ENCODE measurements at places on chromosomes 5 and 9. TPM values are rescaled to one million over a fixed set of nuclear protein-coding genes. Genes with fewer than 3 reads are reported as not detected.

DNA sequence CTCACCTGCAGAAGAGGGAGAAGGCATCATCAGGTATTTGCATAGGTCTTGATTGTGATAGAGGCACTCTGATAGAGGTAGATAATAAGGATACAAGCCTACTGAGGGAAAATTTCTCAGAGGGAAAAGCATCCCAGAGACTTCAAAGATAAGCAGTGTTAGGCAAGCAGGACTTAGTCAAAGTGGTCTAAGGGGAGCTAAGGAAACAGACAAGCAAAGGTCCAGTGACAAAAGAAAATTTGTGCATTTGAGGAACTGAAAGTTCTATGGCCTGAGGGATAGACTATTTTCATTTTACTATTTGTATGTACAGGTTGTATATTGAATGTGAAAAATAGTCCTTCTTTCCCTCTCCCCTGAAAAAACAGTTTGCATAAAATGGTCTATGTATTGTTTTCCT, 27.4 kb downstream of the OXCT1 start:
- DNase-seq, result no peak
- H3K27ac ChIP-seq, result no peak overlapping the region
- H3K27me3 ChIP-seq, result no peaks in the 10 kb centered on the region
- peaks cover 46% of the 10 kb centered on the region for H3K36me3 ChIP-seq

DNA sequence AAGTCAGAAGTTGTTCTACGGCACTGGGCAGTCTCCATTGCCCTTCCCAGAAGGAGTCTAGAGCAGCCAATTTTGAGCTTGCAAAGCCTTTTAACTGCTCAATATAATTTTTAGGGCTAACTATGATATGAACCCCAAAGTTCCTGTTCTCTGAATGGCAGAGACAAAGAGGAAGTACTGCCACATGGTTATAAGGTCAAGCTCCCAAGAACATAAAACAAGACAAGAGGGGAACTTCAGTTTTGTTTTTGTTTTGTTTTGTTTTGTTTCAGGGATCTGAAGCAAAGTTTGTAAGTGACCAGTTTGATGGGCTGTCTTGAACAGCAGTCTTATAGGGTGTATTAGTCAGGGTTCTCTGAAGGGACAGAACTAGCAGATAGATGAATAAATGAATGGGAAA, 11.9 kb upstream of the SMC2 start:
- no peak overlapping the region for H3K27ac ChIP-seq
- peaks cover 6% of the 10 kb centered on the region for H3K4me1 ChIP-seq
- H3K36me3 ChIP-seq, result no peaks in the 10 kb centered on the region
- no peak overlapping the region for H3K4me3 ChIP-seq
- DNase-seq, result no peak

DNA sequence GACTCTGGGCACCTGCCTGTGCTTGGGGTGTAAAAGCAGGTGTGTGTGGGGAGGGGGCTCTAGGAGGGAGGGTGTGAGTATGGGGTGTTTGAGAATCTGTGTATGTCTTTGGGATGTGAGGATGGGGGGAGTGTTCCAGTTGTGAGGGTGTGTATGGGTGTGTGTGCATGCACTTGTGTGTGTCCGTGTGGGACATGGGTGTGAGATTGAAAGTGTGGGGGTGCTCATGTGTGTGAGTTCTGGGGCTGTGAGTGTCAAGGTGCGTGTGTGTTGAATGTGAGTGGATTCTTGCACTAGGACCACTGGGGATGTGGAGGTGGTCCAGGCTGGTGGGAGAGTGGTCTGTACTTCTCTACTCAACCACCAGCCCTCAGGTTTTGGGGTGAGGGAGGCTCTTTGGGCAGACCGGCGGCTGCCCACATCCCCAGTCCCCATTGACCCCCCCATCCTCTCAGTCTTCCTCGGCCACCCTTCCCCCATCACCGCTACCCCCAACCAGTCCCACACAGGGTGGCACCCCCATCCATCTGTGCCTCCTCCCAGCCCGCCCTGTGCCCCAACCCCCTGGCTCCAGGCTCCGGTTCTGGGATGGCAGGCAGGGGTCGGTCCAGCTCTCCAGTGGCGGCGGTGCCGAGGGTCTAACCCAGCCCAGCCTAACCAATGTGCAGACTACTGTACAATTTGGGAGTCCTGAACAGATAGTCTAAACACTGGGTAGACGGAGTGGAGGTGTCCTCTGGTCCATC, 31.5 kb downstream of the GOLGA2 start:
- no peak overlapping the region for H3K27ac ChIP-seq
- peaks cover 11% of the 10 kb centered on the region for H3K4me1 ChIP-seq
- no peak for DNase-seq
- no peaks in the 10 kb centered on the region for H3K36me3 ChIP-seq

DNA sequence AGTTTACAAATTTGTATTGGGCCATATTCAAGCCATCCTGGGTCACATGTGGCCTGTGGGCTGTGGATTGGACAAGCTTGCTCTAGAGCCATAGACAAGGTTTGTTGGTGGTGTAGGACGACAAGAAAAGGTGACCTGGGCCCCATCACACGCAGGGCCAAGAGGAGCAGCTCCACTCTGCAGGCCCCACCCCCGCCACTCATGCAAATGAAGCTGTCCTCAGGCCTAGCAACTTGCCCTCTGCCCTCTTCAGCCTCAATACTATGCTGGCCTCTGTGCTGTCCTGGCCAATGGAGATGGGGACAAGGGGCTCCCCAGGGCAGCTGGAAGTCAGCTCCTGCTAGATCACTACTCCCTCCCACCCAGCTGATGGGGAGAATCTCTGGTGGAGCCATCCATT, 55.2 kb upstream of the TMEM252 start:
- no peak for DNase-seq
- H3K27me3 ChIP-seq, result no peaks in the 10 kb centered on the region
- H3K27ac ChIP-seq, result no peak overlapping the region
- H3K4me1 ChIP-seq, result peaks cover 60% of the 10 kb centered on the region

DNA sequence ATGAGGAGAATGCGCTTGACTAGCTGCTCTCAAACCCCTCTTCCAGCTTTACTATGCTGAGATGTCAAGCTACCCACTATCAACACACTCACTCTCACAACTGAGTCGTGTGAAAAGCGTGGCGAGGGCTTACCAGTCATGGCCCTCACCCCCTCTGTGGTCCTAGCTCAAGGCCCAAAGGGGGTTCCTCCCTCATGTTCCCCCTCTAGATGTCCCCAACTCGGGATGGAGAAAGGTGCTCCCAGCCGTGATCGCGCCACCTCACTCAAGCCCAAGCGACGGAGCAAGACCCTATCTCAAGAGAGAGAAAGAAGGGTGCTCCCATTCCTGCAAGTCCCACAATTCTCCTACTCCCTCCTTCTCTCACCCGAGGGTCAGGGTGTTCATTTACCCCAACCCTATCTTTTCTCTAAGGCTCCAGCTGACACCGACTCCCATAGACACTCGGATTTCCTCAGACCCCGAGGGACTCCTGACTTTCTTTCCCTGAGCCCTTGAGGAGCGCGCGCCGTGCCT, 559 bp downstream of the SLC38A9 start:
- H3K27ac ChIP-seq, result peak overlapping the region; percentile 92
- H3K4me1 ChIP-seq, result peaks cover 17% of the 10 kb centered on the region
- peaks cover 25% of the 10 kb centered on the region for H3K36me3 ChIP-seq
- DNase-seq, result peak; percentile 17

GRCh38 chr5:115471345-115472063, 73.1 kb downstream of the FEM1C start:
- no peaks in the 10 kb centered on the region for H3K4me1 ChIP-seq
- H3K27ac ChIP-seq, result no peak overlapping the region
- no peaks in the 10 kb centered on the region for H3K36me3 ChIP-seq
- H3K4me3 ChIP-seq, result no peak overlapping the region

DNA sequence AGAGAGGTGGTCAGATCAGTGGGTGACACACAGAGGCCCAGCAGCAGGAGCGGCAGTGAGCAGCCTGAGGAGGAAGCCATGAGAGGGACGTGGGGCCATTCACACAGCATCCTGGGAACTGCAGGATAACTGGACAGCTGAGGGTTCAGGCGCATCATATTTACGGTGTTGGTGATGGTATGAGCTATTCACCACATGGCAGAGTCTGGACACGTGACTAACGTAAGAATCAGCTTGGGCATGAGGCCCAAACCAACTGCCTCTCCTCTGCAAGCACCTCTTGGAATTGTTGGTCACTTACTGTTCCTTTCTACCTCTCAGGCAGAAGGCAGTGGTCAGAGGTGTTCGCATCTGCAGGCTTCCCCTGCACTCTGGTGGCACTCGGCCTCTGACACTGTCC, 141.1 kb downstream of the ENTREP1 start:
- DNase-seq, result no peak
- H3K27me3 ChIP-seq, result no peaks in the 10 kb centered on the region
- no peaks in the 10 kb centered on the region for H3K36me3 ChIP-seq
- H3K4me3 ChIP-seq, result no peak overlapping the region

GRCh38 chr9:76810377-76810957, 46.2 kb downstream of the PCA3 start:
- no peak overlapping the region for H3K4me3 ChIP-seq
- no peak for DNase-seq
- no peaks in the 10 kb centered on the region for H3K36me3 ChIP-seq
- no peak overlapping the region for H3K27ac ChIP-seq

- DNase-seq, result no peak
- no peak overlapping the region for H3K4me3 ChIP-seq
- H3K4me1 ChIP-seq, result no peaks in the 10 kb centered on the region
- H3K27ac ChIP-seq, result no peak overlapping the region
Measured at GRCh38 chr9:118017607-118018122, 313.5 kb downstream of the TLR4 start.

GRCh38 chr5:35920890-35921289, 17.5 kb downstream of the CAPSL start:
- peaks cover 15% of the 10 kb centered on the region for H3K27me3 ChIP-seq
- no peaks in the 10 kb centered on the region for H3K36me3 ChIP-seq
- no peak for DNase-seq
- no peak overlapping the region for H3K27ac ChIP-seq
- no peak overlapping the region for H3K4me3 ChIP-seq

- no peak for DNase-seq
- no peak overlapping the region for H3K27ac ChIP-seq
- no peaks in the 10 kb centered on the region for H3K36me3 ChIP-seq
- H3K4me3 ChIP-seq, result no peak overlapping the region
- no peaks in the 10 kb centered on the region for H3K4me1 ChIP-seq
Measured at GRCh38 chr9:129313331-129313955, 135.4 kb upstream of the IER5L start.

- no peak for DNase-seq
- H3K4me3 ChIP-seq, result no peak overlapping the region
- H3K27me3 ChIP-seq, result peaks cover 1% of the 10 kb centered on the region
- no peaks in the 10 kb centered on the region for H3K4me1 ChIP-seq
- H3K36me3 ChIP-seq, result no peaks in the 10 kb centered on the region
Measured at GRCh38 chr5:38796742-38797108, 49.1 kb upstream of the OSMR start.

- H3K36me3 ChIP-seq, result no peaks in the 10 kb centered on the region
- H3K27me3 ChIP-seq, result peaks cover 2% of the 10 kb centered on the region
- no peak overlapping the region for H3K27ac ChIP-seq
- DNase-seq, result no peak
- H3K4me1 ChIP-seq, result no peaks in the 10 kb centered on the region
- H3K4me3 ChIP-seq, result no peak overlapping the region
Measured at GRCh38 chr5:112069329-112069728, 312.3 kb upstream of the NREP start.

- no peak overlapping the region for H3K4me3 ChIP-seq
- no peak for DNase-seq
- no peaks in the 10 kb centered on the region for H3K4me1 ChIP-seq
- no peaks in the 10 kb centered on the region for H3K36me3 ChIP-seq
- no peak overlapping the region for H3K27ac ChIP-seq
- no peaks in the 10 kb centered on the region for H3K27me3 ChIP-seq
Measured at GRCh38 chr5:9737265-9737664, 107.1 kb upstream of the TAS2R1 start.

DNA sequence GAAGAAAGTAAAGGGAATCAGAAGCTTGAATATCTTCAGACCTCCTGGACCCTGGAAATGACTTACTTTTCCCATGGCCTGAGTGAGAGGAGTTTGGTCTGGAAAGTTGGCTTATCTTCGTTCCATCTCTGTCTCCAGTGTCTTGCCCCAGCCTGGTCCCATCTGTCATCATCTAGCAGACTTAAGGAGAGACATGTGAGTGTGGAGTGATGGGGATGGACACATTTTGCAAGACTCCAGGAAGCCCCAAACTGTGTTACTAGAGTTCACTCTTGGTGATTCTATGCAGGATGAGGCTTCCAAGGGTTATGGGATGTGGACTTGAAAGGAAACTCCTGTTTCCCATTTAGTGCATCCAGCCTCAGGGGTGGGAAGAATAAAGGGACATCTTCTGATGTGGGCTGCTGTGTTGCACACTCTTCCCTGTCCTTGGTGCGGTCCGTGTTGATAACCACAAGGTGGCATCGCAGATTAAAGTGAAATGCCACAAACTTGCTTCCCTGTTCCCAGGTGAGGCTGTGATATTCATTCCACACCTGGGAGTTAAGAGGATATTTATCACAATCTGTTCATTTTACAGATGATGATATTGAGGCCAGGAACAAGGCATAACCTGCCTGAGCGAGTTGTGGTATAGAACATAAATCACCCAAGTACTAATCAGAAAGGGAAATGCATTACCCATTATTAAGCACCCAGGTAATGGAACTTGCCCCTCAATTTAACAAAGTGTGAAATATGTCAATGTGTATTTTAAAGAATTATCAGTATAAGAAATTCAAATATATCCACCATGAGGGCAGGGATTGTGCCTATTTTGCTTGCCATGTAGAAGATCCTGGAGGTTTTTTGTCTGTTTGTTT, 269.9 kb upstream of the PAPPA start:
- no peaks in the 10 kb centered on the region for H3K36me3 ChIP-seq
- no peaks in the 10 kb centered on the region for H3K27me3 ChIP-seq
- no peak overlapping the region for H3K4me3 ChIP-seq

- no peak overlapping the region for H3K4me3 ChIP-seq
- DNase-seq, result no peak
- H3K4me1 ChIP-seq, result peaks cover 7% of the 10 kb centered on the region
- H3K27me3 ChIP-seq, result no peaks in the 10 kb centered on the region
- H3K27ac ChIP-seq, result no peak overlapping the region
- H3K36me3 ChIP-seq, result no peaks in the 10 kb centered on the region
Measured at GRCh38 chr5:134512661-134512999, 12.8 kb upstream of the JADE2 start.

- no peak overlapping the region for H3K4me3 ChIP-seq
- H3K27ac ChIP-seq, result no peak overlapping the region
Measured at GRCh38 chr9:90032296-90033027, 427.6 kb downstream of the GADD45G start.

DNA sequence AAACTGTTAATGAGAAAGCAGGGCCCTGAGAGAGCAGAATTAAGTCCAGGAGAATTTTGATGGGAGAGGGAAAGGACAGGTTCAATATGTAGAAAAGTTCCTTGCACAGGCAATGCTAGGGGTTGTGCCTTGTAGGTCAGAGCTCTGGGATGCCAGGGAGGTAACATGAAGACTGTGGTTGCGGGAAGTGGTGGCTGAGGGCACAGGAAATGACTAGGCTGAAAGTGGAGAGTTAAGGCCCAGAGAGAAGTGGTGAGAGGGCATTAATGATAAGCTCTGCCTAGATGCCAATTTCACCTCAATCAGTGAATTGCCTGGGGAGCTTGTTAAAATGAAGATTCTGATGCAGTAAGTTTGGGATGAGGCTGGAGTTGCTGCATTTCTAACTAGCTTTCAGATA, 31.5 kb upstream of the PPP3R2 start:
- no peak overlapping the region for H3K4me3 ChIP-seq

GRCh38 chr5:67234671-67235176, 38.1 kb upstream of the CD180 start:
- no peaks in the 10 kb centered on the region for H3K27me3 ChIP-seq
- no peak for DNase-seq
- peak overlapping the region; percentile 43 for H3K27ac ChIP-seq
- H3K36me3 ChIP-seq, result no peaks in the 10 kb centered on the region

The SLC27A6 gene
- not detected for total RNA-seq

The NPM1 gene
- 1,563 TPM for total RNA-seq

The PCSK5 gene
- total RNA-seq, result not detected

The SLCO6A1 gene
- total RNA-seq, result not detected

The C5orf52 gene
- total RNA-seq, result not detected

The NREP gene
- total RNA-seq, result 12.6 TPM

The SLF1 gene
- total RNA-seq, result 12.0 TPM

The GDNF gene
- total RNA-seq, result not detected

The IL4 gene
- total RNA-seq, result not detected

The SV2C gene
- not detected for total RNA-seq

All from activated B cell treated with CpG ODN at 0.5 μM for 24 hours (primary cell).